ENCODE measurements at places on chromosomes 7 and 10.

DNA sequence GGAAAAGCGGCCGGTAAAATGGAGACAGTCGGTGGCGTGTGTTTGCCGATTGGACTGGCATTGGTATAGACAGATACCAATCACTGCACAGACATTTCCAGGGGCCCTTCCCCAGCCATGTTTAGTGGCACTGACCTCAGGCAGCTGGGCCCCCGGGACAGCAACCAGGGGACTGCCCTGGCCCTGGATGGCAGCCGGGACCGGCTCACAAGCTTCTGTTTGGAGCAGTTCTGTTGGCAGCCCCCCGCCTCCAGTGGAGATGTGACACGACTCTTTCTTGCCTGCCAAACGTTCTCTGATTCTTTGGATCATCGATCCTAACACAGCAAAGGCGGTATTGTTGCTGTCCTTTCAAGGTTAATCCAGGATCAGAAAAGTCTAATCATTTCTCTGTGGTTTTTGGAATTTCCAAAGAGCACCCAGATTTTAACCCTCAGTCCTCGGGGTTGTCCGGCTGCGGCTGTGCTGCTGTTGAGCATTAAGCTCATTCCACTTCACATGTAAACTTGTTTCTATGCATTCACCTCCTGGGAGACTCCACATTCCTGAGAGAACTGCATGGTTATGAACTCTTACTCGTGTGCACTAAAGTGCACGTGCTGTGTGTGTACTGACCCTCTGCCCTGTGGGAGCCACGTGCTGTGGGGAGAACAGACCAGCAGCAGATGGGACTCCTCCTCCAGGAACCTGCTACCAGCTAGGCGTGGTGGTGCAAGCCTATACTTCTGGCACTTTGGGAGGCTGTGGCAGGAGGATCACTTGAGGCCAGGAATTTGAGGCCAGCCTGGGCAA, 46.0 kb downstream of the FOXK1 start:
- DNase-seq, result no peak

- DNase-seq, result no peak
Observed at GRCh38 chr10:49689882-49690510, 10.5 kb downstream of the C10orf53 start.

DNA sequence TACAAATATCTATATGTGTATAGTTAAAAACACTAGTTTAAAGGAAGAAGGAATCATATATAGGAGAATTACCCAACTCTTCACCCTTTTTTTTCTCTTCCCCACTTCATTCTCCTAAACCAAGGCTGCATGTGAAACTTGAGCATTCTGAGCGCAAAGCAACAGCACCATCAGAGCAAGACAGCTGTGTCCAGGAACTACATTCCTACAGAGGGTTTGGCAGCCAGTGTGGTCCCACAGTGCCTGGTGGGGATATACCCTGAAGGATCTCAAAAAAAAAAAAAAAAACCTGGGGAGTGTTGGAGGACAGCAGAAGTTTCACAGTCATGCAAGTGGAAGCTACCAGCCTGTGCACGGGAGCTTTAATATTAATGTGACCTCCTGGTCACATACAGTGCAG, 310.4 kb downstream of the CTNNA3 start:
- DNase-seq, result no peak

DNA sequence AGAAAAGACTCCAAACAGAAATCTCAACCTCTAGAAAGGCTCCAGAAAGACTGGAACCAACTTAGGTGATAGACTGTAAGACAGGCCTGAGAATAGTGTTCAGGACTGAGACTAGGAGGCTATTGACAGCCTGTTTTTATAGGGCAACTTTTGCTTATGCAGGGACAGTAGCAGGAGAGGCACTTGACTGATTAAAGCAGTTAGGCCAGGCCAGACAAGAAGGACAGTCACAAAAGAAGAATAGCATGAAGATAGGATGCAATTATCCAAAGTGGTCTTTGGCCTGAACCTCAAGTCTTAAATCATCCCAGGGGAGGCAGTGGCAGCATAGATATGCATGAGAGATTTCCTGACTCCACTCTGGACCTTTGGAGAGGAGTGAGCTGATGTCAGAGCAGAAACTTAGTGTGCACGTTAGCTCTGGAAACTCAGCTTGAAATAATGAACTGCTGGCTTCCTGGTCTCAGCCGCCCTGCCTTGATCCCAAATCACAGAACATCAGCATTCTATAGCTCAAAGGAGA, 290.6 kb downstream of the SORCS3 start:
- no peak for DNase-seq

- no peak for DNase-seq
Observed at GRCh38 chr7:106201164-106201563, 83.6 kb downstream of the NAMPT start.

All from GM06990 (cell line).